H9 (cell line): ENCODE measurements at places on chromosomes 11 and 22.

DNA sequence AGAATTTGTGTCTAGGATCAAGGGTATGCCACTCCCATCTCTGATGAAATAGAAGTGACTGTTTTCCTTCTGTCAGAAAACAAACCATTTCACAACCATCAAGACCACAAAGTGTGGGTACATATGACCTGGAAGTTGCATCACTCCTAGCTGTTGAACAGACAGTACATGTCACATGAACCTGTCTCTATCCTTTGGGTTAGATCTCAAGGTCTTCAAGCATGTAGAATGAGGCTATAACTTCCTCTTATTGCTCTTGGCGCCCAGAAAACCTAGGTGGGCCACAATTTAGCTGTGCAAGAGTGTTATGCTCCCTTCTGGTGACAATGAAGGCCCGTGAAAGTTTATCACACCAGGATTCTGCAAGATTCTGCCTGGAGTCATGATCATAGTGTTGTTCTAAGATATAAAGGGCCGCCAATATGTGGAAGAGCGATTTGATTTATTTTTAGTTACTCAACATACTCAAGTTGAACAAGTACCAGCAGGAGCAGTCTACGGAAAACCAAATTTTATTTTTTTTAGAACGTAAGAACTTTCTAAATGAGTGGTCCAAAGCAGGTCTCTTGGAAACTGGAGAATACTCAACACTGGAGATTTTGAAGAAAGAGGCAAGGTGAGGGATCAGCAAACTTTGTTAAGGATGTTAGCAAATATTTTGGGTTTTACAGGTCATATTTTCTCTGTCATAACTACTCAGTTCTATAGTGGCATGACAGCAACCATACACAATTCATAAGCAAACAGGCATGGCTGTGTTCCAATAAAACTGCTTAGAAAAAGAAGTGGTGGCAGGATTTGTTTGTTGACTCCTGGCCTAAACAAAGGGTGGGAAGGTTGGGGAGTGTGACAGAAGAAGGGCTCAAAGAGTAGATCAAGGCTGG lies 101.8 kb downstream of the USP35 start:
- H3K36me3 ChIP-seq = no peaks in the 10 kb centered on the region
- no peak overlapping the region for H3K4me3 ChIP-seq

DNA sequence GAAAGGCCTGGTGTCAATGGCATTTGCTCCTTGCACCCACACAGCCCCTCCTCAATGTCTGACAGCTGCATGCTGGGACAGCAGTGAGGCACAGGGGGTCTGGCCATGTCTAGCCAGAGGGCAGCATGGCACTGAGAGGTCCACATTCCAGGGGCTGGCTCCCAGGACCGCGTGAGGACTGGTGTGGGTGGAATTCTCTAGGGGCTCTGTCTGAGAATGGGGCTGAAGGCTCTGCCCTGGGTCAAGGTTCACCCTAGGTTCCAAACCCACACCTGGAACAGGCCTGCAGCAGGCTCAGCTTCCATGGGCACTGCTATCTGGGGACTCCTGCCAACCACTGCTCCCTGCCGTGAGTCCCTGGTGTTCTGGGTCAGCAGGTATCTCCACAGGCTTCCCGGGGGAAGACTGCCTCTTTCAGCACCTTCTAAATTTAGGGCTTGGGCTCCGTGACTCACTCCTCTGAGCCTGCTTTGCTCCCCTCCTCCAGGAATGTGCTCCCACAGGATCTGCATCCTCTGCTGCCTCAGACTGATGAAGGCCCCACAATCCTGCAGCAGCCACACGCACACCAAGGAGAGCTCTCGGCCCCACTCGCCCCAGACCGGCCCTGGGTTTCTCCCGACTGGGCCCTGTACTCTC lies 4.2 kb downstream of the STARD10 start:
- no peak for DNase-seq
- peaks cover 3% of the 10 kb centered on the region; the same call in 1 of the 2 replicates for H3K4me1 ChIP-seq
- no peaks in the 10 kb centered on the region for H3K36me3 ChIP-seq
- no peak overlapping the region for H3K27ac ChIP-seq
- H3K4me3 ChIP-seq = no peak overlapping the region

GRCh38 chr11:106249617-106250239 lies 172.3 kb downstream of the AASDHPPT start:
- no peak overlapping the region for H3K27ac ChIP-seq
- no peak overlapping the region for H3K4me3 ChIP-seq
- H3K4me1 ChIP-seq = no peaks in the 10 kb centered on the region; the same call in 1 of the 2 replicates

DNA sequence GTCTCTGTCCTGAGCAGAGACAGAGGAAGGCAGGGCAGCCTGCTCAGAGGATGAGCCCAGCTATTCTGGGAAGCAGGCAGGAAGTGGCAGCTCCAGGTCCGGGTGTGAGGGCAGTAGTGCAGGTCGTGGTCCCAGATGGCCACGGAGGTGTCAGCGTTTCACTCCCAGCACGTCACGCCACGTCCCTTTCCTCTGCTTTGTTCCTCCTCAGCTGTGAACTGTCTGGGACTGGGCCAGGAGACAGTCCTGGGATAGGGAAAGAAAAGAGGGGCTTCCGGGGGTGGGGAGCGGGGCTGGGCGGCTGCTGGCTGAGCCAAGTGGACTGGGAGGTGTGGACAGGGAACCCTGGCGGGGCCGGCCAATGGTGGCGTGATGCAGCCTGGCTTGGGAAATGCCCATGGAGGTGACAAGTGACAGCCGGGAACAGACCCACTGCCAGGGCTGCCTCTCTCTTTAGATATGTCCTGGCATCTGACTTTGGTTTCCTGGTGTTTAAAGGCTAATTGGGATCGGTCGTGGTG lies 64.7 kb downstream of the KCNQ1 start:
- no peak overlapping the region for H3K27ac ChIP-seq
- no peaks in the 10 kb centered on the region for H3K36me3 ChIP-seq
- H3K27me3 ChIP-seq = peaks cover 26% of the 10 kb centered on the region; the same call in 1 of the 2 replicates
- H3K4me3 ChIP-seq = no peak overlapping the region
- peak; percentile 22 for DNase-seq

- peaks cover 18% of the 10 kb centered on the region for H3K36me3 ChIP-seq
- H3K4me3 ChIP-seq = no peak overlapping the region
- no peak overlapping the region for H3K27ac ChIP-seq
- H3K27me3 ChIP-seq = no peaks in the 10 kb centered on the region
- no peak for DNase-seq
Observed at GRCh38 chr11:68446046-68446725, 14.4 kb upstream of the PPP6R3 start.

DNA sequence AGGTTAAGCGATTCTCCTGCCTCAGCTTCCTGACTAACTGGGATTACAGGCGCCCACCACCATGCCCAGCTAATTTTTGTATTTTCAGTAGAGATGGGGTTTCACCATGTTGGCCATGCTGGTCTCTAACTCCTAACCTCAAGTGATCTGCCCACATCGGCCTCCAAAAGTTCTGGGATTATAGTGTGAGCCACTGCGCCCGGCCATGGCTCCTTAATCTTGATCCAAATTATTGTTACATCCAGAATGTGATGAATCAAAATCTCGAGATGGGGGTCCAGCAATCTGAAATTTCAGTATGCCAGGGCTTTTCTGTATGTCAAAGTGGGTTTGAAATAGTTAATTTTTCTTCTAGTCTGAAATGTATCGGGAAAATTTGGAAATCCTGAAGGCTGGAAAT lies 3.7 kb downstream of the RPL27A start:
- H3K4me3 ChIP-seq = no peak overlapping the region; the same call in 2 of the 3 replicates
- peaks cover 75% of the 10 kb centered on the region for H3K36me3 ChIP-seq
- no peaks in the 10 kb centered on the region for H3K27me3 ChIP-seq
- no peak overlapping the region for H3K27ac ChIP-seq
- no peak for DNase-seq

DNA sequence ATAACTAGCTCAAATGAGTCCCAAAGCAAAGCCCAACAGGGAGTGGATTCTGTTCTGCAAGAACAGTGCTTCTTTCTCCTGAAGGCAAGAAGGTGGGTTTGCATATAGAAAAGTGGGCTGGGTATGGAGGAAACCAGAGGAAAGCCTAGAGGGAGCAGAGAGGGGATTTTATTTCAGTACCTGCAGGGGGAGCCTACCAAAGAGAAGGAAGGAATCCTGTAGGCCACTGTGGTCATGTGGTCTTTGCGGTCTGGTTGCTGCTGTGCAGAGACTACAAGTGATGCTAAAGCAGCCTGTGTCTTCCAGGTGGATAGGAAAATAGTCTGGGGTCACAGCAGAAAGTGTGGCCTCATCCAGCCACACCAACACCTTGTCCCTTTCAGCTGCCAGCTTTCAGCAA lies 33.2 kb upstream of the ZBTB16 start:
- no peaks in the 10 kb centered on the region for H3K4me1 ChIP-seq
- H3K4me3 ChIP-seq = no peak overlapping the region
- H3K27ac ChIP-seq = no peak overlapping the region
- peak; percentile 62 for DNase-seq
- H3K27me3 ChIP-seq = no peaks in the 10 kb centered on the region
- no peaks in the 10 kb centered on the region for H3K36me3 ChIP-seq

GRCh38 chr11:109096266-109096665 lies 325.7 kb upstream of the C11orf87 start:
- no peaks in the 10 kb centered on the region for H3K36me3 ChIP-seq
- no peak for DNase-seq
- H3K27ac ChIP-seq = no peak overlapping the region
- no peaks in the 10 kb centered on the region for H3K4me1 ChIP-seq

DNA sequence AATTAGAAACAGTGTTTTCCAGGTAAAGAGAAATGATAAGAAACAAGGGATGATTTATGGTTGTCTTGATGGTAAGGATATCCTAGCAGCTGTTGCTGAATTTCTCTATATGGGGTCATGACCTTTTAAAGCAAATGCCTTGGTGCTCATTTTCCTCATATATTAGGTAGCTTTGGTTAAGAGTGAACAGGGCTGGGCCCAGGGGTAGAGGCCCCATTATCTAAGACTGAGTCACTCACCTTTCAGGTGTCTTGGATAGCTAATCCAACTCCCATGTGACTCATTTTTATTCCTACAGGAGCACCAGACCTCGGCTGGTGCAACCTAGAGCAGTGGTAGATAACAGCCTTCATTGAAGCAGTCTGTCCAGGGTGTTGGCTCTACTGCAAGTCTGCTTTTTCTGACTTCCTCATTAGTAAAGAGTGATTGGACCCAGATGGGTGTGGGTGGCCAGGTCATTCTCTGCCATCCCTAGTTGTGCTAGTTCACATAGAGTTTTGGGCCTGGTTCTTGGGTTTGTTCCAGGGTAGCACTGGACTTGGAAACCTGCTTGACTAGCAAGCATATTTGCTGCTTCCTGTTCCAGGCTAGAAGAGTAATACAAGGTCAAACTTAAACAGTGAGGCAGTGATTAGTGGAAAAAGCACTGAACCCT lies 37.4 kb downstream of the CTNND1 start:
- no peak for DNase-seq
- H3K4me1 ChIP-seq = no peaks in the 10 kb centered on the region
- H3K4me3 ChIP-seq = no peak overlapping the region
- no peaks in the 10 kb centered on the region for H3K27me3 ChIP-seq

DNA sequence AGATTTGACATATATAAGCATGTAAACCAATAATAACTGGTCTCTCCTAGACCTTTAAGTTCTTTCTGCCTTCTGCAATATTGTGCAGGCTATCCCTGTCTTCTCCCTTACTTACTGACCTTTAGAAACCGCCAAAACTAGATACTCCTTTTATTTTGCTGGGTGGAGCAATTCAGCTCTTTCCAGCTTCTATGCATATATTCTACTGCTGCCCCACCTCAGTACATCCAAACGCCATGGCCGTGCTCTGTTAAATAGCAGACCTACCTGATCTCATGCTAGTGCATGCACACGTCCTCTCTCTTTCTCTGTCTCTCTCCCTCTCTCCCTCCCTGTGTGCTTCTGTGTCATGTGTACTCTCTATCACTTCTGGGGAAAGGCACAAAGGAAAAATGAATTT lies 76.7 kb upstream of the CAPRIN1 start:
- no peak overlapping the region for H3K27ac ChIP-seq
- H3K4me3 ChIP-seq = no peak overlapping the region
- no peaks in the 10 kb centered on the region for H3K36me3 ChIP-seq
- H3K27me3 ChIP-seq = no peaks in the 10 kb centered on the region

DNA sequence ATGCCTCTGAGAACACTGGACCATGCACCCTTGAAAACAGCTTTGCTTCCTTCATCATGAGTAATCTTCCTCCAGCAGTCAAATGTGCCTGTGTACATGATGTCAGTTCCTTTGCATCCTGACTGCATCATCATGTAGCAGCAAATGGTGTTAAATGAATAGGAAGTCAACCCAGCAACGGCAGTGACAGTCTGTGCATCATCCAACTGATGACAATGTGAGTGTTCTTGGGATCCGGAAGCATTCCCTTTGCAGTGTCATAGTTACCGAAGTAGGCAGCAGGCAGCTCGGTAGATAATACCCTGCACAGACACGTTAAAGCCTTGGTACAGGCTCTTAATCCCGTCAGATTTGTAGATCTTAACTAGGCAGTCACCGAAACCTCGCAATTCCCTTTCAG lies 2.5 kb downstream of the WBP2NL start:
- H3K27me3 ChIP-seq = no peaks in the 10 kb centered on the region
- DNase-seq = no peak
- H3K4me3 ChIP-seq = no peak overlapping the region

- no peaks in the 10 kb centered on the region for H3K27me3 ChIP-seq
- H3K4me1 ChIP-seq = no peaks in the 10 kb centered on the region; the same call in 1 of the 2 replicates
Observed at GRCh38 chr11:45830596-45830995, 16.7 kb upstream of the CRY2 start.

- no peaks in the 10 kb centered on the region for H3K36me3 ChIP-seq
- no peak overlapping the region for H3K4me3 ChIP-seq
- H3K27me3 ChIP-seq = no peaks in the 10 kb centered on the region
- DNase-seq = peak; percentile 90
- H3K4me1 ChIP-seq = peaks cover 3% of the 10 kb centered on the region
Observed at GRCh38 chr11:14422052-14422813, 63.2 kb upstream of the RRAS2 start.

DNA sequence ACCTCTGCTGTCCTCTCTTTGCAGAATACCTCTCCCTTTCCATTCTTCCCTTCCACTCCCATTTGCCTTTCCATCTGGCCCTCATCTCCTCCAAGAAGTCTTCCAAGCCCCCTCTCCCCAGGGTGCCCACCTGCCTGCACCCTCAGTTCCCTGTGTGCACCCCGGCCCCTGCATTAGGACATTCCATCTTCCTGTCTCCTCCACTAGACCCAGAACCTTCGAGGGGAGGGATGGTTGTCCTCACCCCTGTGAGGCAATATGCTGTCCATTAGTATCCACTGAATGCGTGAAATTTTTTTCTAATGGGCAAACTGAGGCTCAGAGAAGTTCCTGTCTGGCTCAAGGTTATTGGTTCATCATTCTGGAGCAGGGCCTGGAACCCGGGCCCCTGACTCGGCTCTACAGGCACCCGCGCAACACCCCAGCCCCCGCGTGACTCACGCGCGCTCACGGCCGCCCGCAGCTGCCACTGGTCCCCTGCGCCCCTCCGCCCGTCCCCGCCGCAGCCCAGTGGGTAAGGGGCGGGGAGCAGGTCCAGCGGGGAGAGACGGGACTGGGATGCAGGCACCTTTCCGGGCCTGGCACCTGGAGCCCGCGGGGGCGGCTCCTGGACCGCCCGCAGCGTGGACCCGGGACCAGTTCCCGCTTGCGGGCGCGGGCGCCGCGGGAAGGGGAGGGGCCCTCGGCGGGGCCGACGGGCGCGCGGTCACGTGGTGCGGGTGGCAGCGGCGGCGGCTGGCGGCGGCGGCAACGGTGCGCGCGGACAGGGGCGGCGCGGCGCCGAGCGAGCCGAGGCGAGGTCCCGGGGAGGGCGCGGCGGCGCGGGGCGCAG lies 7.0 kb downstream of the SEPTIN3 start:
- peaks cover under 1% of the 10 kb centered on the region; the same call in 1 of the 2 replicates for H3K36me3 ChIP-seq
- peaks cover 18% of the 10 kb centered on the region for H3K27me3 ChIP-seq
- peaks cover 4% of the 10 kb centered on the region for H3K4me1 ChIP-seq
- no peak overlapping the region for H3K27ac ChIP-seq
- no peak for DNase-seq

GRCh38 chr11:94574193-94574961 lies 7.2 kb downstream of the PIWIL4 start:
- no peaks in the 10 kb centered on the region for H3K27me3 ChIP-seq
- H3K4me1 ChIP-seq = no peaks in the 10 kb centered on the region
- H3K4me3 ChIP-seq = no peak overlapping the region
- no peaks in the 10 kb centered on the region for H3K36me3 ChIP-seq
- no peak for DNase-seq
